ENCODE measurements at places on chromosomes 1 and 21.
A peak's percentile ranks its signal among the peaks of the same experiment; 100 is the strongest.

GRCh38 chr1:3251099-3251806 lies 182.2 kb downstream of the PRDM16 start:
- no peak for DNase-seq

GRCh38 chr1:76046149-76046548 lies 28.4 kb upstream of the ST6GALNAC3 start:
- no peak for DNase-seq

DNA sequence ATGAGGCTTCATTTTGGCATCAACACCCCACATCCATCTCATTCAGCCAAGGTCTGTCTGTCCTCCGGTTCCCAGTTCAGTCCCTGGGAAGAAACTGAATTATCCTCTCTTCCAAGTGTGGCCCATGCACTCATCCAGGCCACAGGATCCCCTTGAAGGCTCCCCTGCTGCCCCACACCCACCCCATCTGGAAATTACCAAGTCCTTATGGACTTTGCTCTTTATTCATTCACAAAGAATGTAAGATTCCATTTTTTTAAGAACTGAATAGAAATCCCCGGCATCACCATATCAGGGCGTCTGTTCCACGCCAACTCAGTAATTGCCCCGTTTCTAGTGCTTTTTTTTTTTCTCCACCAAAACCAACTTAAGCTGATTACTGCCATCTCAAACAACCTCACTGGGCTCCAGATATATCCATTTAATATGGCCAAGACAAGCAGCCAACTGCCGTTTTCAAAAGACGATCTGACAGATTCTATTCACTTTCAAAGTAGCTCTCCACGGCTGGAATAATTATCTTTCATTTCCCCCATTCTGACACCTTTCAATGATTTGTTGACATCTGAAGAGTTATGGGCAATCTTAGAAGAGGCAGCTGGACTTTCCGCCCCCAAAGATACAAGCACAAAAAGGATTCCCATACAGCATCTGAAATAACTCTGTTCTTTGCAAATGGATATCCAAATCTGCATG lies 55.9 kb downstream of the OLIG1 start:
- no peak for DNase-seq

DNA sequence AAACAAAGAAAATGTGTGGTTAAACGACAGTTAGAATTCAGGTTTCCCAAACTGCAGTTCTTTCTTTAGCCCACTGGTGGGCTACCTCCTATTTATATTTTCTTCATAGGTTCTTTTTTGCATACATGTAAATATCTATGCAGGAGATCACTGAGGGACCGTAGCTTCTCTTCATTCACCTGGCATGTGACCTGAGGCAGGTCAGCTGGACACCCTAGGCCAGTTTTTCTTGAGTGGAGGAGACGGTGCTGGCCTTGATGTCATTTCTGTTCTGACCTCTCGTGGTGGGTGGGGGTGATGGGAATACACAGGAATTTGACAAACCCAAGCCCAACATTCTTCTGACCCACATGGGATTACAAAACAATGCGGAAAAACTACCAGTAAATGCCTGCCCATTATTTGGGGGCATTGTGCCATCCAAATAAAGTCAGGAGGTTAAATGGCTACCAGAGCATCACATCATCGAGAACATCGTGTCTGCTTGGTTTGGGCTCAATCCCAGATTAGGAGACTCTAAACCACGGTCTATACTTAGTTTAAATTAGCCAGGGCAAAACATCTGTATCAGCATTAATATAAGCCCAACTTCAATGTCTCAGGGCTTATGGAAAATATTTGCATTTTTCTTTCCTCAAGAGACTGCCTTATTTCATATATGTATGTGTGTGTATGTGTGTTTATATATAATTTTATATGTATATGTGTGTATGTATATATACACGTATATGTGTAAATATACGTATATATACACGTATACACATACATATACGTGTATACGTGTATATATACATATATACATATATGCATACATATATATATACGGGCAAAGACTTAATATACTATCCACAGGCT lies 7.4 kb upstream of the IRF2BP2 start:
- DNase-seq, result no peak

DNA sequence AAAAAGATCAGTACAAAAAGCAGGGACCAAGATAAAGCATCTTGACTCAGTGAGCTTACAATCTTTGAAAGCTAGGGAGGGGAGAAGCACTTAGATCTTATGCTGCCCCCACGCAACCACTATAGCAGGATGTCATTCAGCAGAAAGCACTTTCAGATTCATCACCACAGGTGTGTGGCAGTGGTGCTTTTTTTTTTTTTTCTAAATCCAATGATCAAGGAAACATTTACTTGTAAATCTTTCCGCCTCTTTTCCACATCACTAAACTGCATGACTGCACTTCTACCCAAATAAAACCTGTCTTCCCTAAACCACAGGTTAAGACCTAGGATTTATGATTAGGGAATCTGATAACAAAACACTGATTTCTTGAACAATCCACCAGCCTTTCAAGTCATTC lies 154.8 kb downstream of the SLC45A1 start:
- peak; percentile 20 for DNase-seq

- DNase-seq, result no peak
Measured at GRCh38 chr1:90715309-90715708, 1.8 kb downstream of the BARHL2 start.

DNA sequence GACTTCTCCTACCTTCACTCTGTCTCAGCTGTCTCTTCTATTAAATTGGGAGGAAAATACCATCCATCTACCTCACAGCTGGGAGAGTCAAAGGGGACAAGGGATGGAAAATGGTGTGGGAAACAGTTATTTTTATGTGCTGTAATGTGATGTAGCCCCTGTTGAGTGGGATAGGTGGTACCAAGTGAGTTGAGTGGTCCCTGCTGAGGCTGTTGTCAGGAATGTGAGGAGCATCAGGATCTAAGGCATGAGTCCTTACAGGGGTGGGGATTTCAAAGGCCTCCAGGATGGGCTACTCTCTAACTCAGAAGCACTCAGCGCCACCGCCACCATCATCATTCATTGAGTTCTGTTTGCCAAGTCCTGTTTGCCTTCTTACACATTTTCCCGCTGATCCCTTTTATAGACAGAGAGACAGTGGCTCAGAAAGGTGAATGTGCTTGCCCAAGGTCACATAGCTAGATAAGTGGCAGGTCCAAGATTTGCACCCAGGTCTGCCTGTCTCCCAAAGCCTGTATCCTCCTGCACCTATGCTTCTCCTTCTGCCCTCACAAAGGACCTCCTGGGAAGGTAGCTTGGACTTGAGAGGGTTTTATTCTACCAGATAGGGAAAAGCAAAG lies 4.6 kb upstream of the ID3 start:
- no peak for DNase-seq

- no peak for DNase-seq
Measured at GRCh38 chr1:99825098-99825497, 25.1 kb upstream of the AGL start.

DNA sequence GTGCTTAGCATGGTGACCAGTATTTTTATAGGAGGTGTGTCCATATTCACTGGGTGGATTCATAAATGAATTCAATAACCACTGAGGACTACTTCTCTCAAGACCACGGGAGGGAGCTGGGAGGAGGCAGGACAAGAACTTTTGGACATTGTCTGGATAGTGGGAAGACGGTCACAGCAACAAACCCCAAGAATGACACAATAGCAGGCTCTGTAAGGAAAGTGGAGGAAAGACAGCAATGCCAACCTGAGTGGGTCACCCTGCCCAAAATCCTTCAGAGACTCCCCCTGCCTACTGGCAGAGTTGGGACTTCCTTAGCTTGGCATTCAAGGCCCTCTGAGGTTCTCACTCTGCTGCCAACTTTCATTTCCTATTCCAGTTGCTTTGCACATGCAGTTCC lies 42.0 kb downstream of the GLIS1 start:
- DNase-seq, result no peak

GRCh38 chr1:113993766-113994165 lies 14.5 kb downstream of the OLFML3 start:
- DNase-seq, result no peak

DNA sequence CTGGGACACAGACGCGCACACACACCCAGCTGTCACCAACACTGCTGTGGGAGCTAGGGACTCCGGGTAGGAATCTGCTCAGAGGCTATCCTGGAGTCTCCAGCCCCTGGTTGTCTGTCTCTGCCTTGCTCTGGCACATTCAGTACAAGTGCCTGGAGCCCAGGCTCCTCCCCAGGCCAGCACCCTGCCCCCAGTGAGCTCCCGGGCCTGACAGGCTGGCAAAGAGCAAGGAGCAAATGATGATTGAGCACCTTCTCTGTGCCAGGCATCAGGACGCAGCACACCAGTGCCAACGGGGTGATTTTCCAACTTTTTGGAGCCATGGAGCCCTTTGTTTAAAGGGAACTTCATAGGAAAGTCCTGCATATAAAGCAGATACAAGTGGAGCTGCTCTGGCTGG lies 6.5 kb downstream of the CNTN2 start:
- DNase-seq, result no peak

GRCh38 chr1:4652631-4653327 lies 1.6 kb upstream of the AJAP1 start:
- DNase-seq, result peak; percentile 60

DNA sequence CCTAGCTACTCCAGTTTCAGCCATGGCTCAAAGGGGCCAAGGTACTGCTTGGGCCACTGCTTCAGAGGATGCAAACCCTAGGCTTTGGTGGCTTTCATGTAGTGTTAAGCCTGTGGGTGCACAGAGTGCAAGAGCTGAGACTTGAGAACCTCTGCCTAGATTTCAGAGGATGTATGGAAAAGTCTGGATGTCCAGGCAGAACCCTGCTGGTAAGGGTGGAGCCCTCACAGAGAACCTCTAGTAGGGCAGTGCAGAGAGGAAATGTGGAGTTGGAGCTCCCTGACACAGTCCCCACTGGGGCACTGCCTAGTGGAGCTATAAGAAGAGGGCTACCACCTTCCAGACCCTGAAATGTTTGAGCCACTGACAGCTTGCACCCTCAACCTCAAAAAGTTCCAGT lies 16.2 kb downstream of the RIIAD1 start:
- DNase-seq, result no peak

- DNase-seq, result no peak
Measured at GRCh38 chr1:74592580-74593355, 80.4 kb upstream of the LRRC53 start.

DNA sequence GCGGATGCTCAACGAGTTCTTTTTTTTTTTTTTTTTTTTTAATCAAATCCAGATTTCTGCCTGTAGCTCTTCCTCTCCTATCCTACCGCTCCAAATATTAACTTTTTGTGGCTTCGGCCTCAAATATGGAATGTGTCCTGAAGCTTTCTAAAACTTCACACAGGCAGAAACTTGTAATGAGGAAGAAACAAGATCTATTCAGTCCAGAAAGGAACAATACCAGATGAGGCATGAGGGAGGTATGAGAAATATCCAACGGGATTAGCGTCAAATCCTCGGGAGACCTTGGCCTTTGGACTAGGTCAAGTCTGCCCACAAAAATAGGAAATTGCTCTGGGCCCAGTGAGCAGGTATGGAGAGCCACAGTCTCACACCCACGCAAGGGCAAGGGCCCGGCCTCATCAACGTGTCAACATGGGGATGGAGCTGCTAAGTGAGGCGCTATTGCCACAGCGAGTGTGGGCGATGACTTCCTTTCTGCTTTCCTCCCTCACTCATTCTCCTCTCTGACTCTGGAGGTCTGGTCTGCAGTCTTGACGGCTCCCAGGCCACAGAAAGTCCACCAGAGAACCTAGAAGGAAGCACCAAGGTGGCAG lies 66.6 kb downstream of the BCAR3 start:
- peak; percentile 30 for DNase-seq

DNA sequence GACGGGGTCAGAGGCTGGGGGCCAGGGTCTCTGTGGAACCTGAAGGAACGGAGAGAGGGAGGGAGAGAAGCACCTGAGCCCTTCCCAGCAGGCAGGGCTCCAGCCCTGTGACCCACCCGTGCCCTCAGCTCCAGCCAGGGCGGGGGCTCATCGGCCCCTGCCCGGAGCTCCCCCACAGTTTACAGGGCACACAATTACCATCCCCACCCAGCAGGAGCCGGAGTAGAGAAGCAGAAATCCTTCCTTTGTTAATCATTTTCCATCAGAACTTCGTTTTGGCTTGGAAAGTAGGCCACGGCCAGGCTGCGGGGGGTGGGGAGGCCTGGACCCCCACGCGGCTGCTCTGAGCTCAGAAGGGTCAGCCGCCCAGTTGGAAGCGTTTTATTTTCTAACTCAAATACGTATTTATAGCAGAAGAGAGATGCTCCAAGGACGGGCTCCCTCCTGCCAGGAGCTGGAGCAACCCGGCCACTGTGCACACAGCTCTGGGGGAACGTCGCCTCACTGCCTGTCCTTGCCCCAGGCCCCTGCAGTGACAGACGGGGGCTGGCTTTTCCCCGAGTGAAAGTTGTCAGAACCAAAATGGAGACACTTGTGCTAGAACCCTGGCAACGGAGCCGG lies 42.7 kb upstream of the ADARB1 start:
- DNase-seq, result no peak

GRCh38 chr1:158969166-158969565 lies 37.8 kb downstream of the PYHIN1 start:
- no peak for DNase-seq

DNA sequence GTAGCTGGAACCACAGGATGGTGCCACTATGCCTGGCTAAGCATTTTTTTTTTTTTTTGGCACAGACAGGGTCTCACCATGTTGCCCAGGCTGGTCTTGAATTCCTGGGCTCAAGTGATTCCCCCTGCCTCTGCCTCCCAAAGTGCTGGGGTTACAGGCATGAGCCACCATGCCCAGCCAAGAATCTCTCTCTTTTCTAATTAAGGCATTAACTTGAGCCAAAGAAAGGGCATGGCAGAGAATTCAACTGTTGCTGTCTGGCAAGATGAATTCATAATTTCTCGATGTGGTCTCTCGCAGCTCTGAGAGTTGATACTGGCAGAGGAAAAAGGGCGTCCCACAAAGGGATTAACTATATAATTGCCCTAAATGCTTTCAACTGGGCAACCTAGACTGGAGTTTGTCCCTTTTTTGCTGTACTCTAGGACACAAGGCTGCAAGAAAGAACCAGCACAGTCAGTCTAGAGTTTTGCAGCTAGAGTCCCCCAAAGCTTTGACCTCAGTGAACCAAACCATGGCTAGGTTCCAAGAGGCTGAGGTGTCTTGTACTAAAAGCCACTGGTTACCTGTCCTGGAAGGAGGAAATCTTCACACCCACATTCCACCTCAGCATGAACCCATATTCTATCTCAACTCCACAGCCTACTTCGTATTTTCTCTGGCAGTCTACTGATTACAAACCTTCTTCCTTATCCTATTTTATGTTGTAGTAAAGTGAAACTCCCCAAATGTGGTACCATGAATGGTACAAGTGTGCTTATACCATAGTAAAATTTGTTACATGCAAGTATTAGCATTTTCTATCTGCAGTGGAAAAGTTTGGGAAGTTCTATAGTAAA lies 51.2 kb downstream of the OPTC start:
- no peak for DNase-seq

DNA sequence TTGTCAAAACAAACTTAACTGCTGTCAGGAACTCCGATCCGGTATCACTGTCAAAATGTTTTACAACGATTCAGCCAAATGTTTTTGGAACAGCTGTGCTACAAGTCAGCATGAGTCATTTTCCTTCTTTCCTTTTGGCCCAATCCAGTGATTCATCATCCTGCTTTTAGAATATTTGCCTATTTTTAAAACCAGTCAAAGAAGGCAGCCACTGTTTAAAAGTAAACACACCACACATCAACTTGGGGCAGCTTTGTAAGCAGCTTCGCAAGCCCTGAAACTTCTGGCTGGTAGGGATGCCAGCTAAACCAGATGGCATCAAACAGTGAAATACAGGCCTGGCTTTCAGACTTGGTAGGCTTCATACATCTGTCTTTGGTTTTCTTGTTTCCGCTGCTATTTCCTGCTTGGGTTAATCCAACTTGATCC lies 14.9 kb downstream of the MAP3K7CL start:
- DNase-seq, result no peak

GRCh38 chr1:53498555-53499131 lies 39.4 kb downstream of the DMRTB1 start:
- DNase-seq, result no peak

- no peak for DNase-seq
Measured at GRCh38 chr1:99811747-99812146, 38.4 kb upstream of the AGL start.
